ENCODE measurements at places on chromosomes 4 and X. TPM values are rescaled to one million over a fixed set of nuclear protein-coding genes. Genes with fewer than 3 reads are reported as not detected.

GRCh38 chr4:7924163-7924562 lies 15.5 kb downstream of the AFAP1 start:
- DNase-seq, result no peak

DNA sequence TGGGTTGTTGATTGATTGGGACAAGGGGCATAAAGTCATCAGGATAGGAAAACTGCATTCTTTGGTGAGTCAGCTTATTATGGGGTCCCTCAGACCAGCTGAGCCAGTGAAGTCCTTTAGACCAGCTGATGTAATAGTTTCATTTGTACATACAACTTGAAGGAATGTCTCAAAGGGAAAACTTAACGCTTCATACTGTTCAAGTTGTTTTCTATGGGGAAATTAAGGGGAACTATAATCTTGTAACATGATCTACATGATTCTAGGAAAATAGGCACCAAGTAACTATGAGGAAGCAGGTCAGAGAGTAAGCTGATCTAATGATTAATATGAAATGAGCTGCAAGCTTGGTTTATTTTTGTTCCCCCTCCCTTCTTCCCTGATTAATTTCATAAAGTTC lies 175.1 kb upstream of the GRID2 start:
- no peak for DNase-seq

GRCh38 chr4:64248186-64248585 lies 161.1 kb downstream of the TECRL start:
- no peak for DNase-seq

Gene LRCH2
- total RNA-seq, result 6.7 TPM

Gene HMGN5
- total RNA-seq, result not detected

Gene RAB33B
- total RNA-seq, result not detected

Gene ASB9
- 5.5 TPM for total RNA-seq
